Mucosa of descending colon (tissue), 3 donors: ENCODE measurements at places on chromosomes 16 and 17. TPM values are rescaled to one million over a fixed set of nuclear protein-coding genes. Genes with fewer than 3 reads are reported as not detected.

The NTN1 gene
- total RNA-seq: 3.7 TPM

The KLHL10 gene
- total RNA-seq: not detected

The SRCIN1 gene
- total RNA-seq: 7.0 TPM

The TP53TG3 gene
- total RNA-seq: not detected

The TSNAXIP1 gene
- 2.0 TPM for total RNA-seq

The TPSD1 gene
- 4.3 TPM for total RNA-seq

The HNF1B gene
- total RNA-seq: 21.1 TPM

The HSD3B7 gene
- 27.7 TPM for total RNA-seq

The VASN gene
- total RNA-seq: 0.93 TPM

The DOC2B gene
- 3.2 TPM for total RNA-seq

The C17orf107 gene
- total RNA-seq: 2.6 TPM

The TP53TG3B gene
- not detected for total RNA-seq

The SHISA9 gene
- 0.87 TPM for total RNA-seq

The PRKCB gene
- total RNA-seq: 29.0 TPM

The SLC47A1 gene
- total RNA-seq: 2.3 TPM

The SMIM36 gene
- not detected for total RNA-seq

The KRT20 gene
- 1,810 TPM for total RNA-seq

The SLC6A2 gene
- not detected for total RNA-seq

The KPNA2 gene
- 29.0 TPM for total RNA-seq

The MYH3 gene
- 2.0 TPM for total RNA-seq

The ACSM3 gene
- 27.0 TPM for total RNA-seq

The GPRC5C gene
- 62.2 TPM for total RNA-seq

The CPHXL2 gene
- not detected for total RNA-seq

The IGFBP4 gene
- 215 TPM for total RNA-seq

The HOXB9 gene
- 78.4 TPM for total RNA-seq

The NKD1 gene
- total RNA-seq: 1.6 TPM

The CTNS gene
- total RNA-seq: 13.4 TPM

The RAB37 gene
- 4.3 TPM for total RNA-seq

The NECAB2 gene
- total RNA-seq: 2.0 TPM

The WBP2 gene
- 99.1 TPM for total RNA-seq

The AOC3 gene
- 10.6 TPM for total RNA-seq

The KRTAP9-2 gene
- total RNA-seq: not detected

The LPO gene
- not detected for total RNA-seq

The GAST gene
- not detected for total RNA-seq

The HS3ST4 gene
- total RNA-seq: not detected

The KRT9 gene
- not detected for total RNA-seq

The GNAO1 gene
- total RNA-seq: 8.3 TPM

The FOXN1 gene
- 0.69 TPM for total RNA-seq

The KRT31 gene
- total RNA-seq: not detected

The ABI3 gene
- total RNA-seq: 10.6 TPM

The KRT39 gene
- total RNA-seq: 0.52 TPM

The SLC35G6 gene
- total RNA-seq: not detected

The CCDC200 gene
- not detected for total RNA-seq

The SLC52A1 gene
- total RNA-seq: 5.3 TPM

The RCVRN gene
- total RNA-seq: not detected

The DNAI2 gene
- not detected for total RNA-seq

The DCXR gene
- total RNA-seq: 151 TPM

The ANTKMT gene
- 36.2 TPM for total RNA-seq

The ANKRD13B gene
- 11.2 TPM for total RNA-seq

The NPIPA2 gene
- 8.8 TPM for total RNA-seq

The ASIC2 gene
- total RNA-seq: 0.98 TPM

The TMC8 gene
- 8.5 TPM for total RNA-seq

The CA7 gene
- 131 TPM for total RNA-seq

The SSH2 gene
- 40.8 TPM for total RNA-seq

The CAPNS2 gene
- 0.60 TPM for total RNA-seq
